Head of caudate nucleus (tissue), 42 donors: ENCODE measurements at places on chromosomes 5 and 9.

- no peak for DNase-seq
Measured at GRCh38 chr5:172898218-172898842, 60.9 kb upstream of the RPL26L1 start.

DNA sequence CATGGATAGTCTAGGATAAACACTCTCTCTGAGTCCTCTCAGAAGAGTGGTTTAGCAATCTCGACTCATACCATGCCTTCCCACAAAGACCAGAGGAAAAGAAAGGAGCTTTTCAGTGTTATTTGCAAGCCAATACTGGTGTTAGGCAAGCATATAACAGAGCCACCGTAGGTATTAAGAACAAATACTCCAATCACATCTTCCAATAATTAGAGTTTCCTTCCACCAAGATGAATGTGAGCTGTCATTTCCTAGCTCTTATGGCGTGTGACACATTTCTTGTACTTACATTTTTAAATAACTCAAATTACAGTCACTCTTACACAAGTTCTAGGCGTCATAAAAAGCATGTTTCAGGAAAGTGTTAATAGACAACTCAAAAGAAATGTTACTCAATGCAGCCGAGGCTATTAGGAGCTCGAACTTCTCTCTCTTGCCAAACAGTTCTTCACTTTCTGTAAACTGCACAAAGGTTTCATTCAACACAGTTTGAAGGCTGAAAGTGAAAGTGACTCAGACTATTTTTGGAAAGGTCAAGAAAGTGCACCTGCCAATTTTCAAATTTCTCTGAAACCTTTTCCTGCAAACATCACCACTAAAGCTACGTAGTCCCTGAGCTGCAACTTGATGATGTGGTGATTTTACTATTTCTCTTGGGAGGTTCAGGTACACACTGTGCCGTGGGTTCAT, 153.8 kb downstream of the AUH start:
- DNase-seq: no peak

DNA sequence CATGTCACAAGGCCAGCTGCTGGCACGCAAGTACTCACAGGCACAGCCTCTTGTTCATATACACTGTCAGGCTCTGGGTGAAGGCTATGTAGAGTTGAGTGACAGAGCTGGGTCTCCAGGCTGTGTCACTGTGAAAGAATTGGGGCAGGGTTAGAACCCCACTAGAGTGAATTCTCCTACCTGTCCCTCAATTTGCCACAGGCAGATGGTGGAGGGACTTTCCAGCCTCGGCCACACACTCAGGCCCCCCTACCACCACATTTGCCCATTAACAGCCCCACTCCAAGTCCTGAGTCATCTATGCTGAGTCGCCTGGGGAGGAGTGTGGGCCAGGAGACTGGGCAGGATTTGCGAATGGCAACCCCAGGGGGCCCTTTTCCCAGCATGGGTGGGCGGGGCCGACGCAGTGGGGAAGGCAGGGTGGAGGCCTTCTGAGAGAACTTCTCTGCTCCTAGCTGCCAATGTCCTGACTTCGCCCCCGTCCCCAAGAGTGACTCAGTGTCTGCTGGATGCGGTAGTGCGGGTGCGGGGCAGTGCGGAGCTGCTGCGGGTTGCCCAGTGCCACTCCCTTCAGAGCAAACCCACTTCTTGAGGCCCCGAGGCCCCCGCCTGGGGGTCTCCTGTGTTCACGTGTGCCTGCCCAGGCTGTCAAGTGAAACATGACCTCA, 50.3 kb upstream of the PSD2 start:
- DNase-seq: no peak

GRCh38 chr9:13524245-13524644, 244.8 kb upstream of the MPDZ start:
- no peak for DNase-seq

DNA sequence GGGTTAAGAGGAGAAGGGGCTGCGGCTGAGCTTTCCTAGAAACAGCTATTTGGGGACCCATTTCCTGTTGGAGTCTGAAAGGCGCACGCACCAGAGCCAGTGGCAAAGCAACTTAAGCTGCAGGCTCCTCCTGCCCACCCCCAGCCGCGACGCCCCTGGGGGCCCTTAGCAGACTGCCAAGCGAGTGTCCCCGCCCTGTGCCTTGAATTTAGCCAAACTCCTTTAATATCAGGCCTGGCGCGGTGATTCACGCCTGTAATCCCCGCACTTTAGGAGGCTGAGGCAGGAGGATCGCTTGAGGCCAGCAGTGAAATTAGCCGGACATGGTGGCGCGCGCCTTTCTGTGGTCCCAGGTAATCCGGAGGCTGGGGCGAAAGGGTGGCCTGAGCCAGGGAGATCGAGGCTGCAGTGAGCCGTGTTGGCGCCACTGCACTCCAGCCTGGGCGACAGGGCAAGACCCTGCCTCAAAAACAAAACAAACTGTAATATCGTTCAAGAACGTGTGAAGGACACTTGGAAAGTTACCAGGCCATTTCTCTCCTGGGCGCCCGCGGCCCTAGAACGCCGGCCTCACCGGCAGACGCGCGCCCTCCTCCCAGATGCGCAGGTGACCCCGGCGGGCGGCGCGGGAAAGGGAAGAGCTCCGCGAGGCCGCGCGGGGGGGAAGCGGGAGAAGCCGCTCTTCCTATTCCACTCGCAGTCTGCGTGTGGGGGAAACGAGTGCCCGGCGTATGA, 1.0 kb upstream of the F2R start:
- DNase-seq: no peak

DNA sequence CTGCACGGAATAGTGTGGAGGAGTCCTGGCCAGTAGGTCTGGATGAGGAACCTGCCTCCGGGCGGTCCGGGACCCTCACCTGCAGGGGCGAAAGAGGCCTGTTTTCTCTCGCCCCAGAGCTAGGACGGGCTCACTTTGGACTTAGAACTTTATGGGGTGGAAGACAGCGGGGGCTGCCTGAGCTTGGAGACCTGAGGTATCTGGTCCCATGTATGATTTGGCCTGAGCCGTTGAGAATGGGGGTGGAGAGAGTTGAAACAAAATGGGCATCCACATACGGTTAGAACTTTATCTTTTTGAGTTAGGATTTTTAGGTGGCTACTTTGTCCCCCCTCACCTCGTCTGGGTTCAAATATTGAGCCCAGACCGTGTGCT, 681 bp upstream of the ETF1 start:
- no peak for DNase-seq

- DNase-seq: no peak
Measured at GRCh38 chr5:150541895-150542294, 34.0 kb downstream of the NDST1 start.

DNA sequence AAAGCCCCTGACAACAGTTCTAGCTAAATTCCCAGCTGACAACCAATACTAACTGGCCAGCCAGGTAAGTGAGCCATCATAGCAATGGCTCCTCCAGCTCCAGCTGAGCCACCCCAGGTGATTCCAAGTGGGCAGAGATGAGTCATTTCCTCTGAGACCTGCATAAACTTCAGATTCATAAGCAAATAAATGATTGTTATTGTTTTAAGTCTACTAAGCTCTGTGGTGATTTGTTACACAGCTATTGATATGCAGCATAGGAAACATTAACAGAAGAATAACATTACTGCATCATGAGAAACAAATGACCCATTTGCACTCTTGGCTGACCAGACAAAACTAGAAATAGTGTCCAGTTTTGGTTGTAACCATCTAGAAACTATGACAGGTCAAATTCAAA, 60.3 kb downstream of the TTC39B start:
- no peak for DNase-seq

- peak; percentile 78 for DNase-seq
Measured at GRCh38 chr5:72015103-72015548, 92.1 kb upstream of the MAP1B start.

GRCh38 chr5:16464664-16465543, 696 bp downstream of the ZNF622 start:
- DNase-seq: no peak

- no peak for DNase-seq
Measured at GRCh38 chr5:3118340-3118739, 366.9 kb upstream of the IRX2 start.

GRCh38 chr5:28253431-28253830, 1215.0 kb upstream of the CDH9 start:
- DNase-seq: no peak

- DNase-seq: no peak
Measured at GRCh38 chr5:177957241-177957640, 38.8 kb downstream of the PROP1 start.

DNA sequence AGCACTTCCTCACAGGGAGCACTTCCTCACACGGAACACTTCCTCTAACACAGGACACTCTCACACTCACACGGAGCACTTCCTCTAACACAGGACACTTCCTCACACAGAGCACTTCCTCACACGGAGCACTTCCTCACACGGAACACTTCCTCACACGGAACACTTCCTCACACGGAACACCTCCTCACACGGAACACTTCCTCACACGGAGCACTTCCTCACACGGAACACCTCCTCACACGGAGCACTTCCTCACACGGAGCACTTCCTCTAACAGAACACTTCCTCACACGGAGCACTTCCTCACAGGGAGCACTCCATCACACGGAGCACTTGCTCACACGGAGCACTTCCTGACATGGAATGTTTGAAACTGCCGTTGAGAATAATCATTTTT, 13.4 kb downstream of the POMT1 start:
- no peak for DNase-seq

- no peak for DNase-seq
Measured at GRCh38 chr5:166063261-166063660, 2228.2 kb upstream of the WWC1 start.

- DNase-seq: no peak
Measured at GRCh38 chr5:36239370-36240293, 2.1 kb downstream of the NADK2 start.

GRCh38 chr5:112006721-112007120, 249.7 kb upstream of the NREP start:
- no peak for DNase-seq
